Stimulated activated naive CD4-positive, alpha-beta T cell (primary cell): ENCODE measurements at places on chromosomes 6 and 20.
A peak's percentile ranks its signal among the peaks of the same experiment; 100 is the strongest.

DNA sequence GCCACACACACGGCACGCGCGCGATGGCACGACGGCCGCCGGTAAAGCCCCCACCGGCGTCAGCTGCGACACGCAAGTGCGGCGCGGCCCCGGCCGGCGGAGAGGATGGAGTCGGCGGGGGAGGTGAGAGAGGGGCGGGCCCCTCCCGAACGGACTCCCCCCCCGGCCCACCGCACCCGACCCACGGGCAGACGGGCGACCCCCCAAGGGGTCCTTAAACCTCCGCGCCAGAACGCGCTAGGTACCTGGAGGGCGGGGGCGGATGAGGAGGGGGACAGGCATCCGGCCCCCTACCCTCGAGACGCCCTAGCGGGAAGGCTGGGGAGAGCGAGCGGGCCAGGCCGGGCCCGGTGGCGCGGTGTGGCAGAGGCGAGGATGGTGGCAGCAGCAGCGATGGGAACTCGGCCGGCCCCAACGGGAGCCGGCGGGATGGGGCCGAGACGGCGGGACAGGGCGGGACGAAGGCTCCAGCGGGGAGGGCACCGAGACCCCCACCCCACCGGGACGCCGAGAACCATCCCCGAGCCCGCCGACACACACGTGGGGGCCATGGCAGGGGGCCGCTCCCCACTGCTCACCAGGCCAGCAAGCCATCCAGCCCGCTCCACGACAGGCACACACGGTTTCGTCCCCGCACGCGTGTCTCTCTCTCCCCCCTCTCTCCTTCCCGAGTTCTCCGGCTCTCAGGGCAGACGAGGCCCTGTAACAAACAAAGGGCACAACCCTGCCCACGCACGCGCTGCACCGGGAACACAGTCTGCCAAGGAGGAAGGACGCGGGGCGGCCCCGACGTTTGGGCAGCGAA, 1515.4 kb upstream of the DEFB115 start:
- no peak for DNase-seq

GRCh38 chr6:107491138-107491609, 1.3 kb downstream of the SOBP start:
- peak; percentile 16 for DNase-seq

- no peak for DNase-seq
These were observed 50.0 kb downstream of the SLC23A2 start for GRCh38 chr20:4951299-4951698.

GRCh38 chr6:169277619-169278018, 24.0 kb upstream of the THBS2 start:
- no peak for DNase-seq

DNA sequence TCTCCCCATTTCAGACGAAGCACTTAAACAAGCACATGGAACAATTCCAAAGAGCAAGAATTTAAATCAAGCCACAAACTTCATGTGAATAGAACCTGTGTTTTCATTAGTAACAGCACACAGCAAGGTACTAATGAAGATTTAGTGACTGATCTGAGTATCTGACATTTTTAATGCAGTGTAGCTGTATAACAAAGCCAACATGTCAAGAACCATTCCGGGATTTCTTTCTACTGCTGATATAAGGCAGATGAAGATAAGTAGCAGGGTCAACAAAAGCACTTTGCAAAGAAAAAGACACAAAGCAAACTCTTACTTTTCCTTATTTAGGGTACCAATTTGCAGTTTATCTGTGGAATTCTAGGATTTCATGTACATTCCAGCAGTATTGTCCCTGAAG, 11.3 kb downstream of the SLC17A5 start:
- DNase-seq = no peak

GRCh38 chr20:17995967-17996819, 27.4 kb downstream of the MGME1 start:
- peak; percentile 7 for DNase-seq

DNA sequence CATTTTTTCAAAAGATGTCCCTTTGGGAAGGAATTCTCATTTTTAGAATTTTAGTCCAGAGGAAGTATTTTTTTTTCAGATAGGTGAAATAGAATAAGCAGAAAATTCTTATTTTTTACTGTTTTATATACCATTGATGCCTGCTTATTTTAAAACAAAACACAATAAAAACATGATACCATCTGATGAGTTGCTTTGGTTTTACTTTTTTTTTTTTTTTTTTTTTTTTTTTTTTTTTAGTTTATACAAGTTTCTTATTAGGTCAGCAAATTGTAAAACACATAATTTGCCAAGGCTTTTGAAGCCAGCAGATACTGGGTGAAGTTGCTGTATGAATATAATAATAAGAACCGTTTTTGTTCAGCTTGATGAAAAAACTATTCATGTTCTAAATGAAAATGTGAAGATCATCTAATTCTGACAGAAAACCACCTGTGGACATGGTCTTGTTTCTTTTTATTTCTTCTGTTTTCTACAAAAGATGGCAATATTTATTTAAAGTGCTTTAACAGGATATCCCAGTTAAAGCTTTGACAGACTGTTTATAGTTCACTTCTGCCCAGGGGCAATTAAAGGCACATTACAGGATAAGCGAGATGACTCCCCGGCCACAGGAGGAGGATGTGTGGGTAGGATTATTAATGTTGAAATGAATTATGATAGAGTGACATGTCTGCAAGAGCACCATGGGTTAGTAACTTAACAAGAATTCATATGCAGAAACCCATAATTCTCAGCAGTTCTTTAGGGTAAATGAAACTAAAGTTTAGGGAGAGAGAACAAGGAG, 31.1 kb downstream of the MYB start:
- no peak for DNase-seq

- peak; percentile 54 for DNase-seq
These were observed 27.5 kb downstream of the SERPINB9 start for GRCh38 chr6:2875359-2876191.

DNA sequence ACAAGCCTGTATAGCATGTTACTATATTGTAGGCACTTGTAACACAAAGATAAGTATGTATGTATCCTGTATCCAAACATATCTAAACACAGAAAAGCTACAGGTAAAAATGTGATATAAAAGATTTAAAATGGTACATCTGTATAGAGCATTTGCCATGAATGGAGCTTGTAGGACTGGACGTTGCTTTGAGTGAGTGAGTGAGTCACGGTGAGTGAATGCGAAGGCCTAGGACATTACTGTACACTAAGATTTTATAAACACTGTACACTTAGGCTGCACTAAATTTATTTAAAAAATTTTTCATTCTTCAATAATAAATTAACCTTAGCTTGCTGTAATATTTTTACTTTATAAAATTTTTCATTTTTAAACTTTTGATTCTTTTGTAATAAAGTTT, 136.9 kb downstream of the NKAIN2 start:
- no peak for DNase-seq

DNA sequence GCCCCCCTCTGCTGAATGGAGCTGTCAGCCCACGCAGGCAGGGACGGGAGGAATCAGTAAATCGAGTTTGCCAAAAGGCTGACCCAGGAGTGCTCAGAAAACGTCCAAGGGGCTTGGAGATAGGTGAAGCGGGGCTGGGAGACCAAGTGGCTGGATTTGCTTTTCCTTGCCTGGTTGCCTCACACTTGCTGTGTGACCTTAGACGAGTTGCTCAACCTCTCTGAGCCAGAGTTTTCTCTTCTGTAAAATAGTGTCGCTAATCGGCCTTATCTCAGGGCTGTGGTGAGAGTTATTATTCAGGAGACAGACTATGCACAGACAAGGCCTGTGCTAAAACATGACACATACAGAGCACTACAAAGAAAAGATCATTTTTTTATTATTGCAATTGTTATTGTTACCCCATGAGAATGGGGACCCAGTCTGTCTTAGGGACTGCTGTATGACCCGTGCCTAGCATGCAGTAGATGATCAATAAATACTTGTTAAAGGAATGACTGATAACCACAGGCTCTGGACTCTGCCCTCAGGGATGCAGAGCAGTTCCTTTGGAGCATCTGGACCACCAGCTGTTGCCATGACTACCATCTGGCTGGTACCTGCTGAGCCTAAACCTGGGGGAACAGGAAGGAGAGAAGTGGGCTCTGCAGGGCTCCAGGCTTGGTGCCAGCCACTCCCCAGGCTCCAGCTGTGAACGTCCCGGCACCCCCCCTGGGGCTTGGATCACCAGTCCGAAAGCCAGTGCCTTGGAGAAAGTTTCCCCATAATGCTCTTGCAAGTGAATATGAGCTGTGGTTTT, 901 bp downstream of the KCNK15 start:
- no peak for DNase-seq

DNA sequence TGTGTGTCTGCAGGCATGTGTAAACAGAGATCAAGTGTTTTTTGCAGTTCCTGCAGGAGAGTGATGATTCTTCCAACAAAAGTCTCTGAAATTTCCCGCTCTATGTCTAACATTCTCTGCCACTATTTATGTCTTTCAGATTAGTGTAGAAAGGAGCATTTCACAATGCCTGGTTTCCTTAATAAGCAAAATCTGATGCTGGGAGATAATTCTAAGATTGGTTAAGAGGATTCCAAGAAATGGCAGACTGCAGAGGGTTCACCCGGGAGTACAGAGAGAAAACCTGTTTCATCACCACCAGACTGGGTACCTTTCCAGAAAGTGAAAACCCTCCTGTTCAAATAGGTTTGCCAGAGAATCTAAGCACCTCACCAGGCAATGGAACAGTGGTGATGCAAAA, 62.7 kb downstream of the FOXC1 start:
- no peak for DNase-seq

- DNase-seq = no peak
These were observed 392.8 kb downstream of the ADGRB3 start for GRCh38 chr6:69027861-69028260.

DNA sequence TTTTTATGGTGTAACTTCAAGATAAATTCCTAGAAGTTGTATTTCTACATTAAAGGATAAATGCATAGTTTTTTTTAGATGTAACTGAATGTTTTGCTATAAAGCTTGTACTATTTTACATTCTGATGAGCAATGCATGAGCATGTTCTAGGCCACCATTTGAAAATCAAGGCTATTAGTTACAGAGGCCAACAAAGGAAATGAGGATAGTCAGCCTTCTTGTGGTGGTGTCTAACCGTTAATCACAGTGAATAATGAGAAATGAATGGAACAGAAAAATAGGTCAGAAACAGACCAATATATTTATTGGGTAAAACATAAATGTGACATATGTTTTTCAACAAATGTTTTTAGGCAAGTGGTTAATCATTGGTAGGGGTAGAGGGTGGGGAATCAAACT, 37.6 kb upstream of the L3MBTL3 start:
- DNase-seq = no peak

DNA sequence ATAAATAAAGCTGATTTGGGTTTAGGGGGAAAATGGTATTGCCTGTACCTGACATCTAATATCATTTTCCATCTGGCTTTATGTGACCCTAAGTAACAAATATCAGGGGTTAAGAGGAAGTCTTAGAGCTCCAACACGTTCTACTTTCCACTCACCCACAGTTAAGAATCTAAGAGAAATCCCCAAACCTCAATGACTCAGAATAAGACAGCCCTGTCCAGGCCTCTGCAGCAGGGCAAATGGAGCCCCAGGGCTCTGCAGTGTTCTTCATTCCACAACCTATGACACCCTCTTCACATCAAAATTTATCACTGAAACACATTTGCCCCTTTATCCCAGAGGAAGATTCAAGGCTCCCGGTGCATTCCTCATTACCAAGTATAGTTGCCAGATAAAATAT, 20.3 kb upstream of the TENT5A start:
- no peak for DNase-seq

GRCh38 chr20:60310560-60311349, 352.5 kb downstream of the CDH26 start:
- no peak for DNase-seq

DNA sequence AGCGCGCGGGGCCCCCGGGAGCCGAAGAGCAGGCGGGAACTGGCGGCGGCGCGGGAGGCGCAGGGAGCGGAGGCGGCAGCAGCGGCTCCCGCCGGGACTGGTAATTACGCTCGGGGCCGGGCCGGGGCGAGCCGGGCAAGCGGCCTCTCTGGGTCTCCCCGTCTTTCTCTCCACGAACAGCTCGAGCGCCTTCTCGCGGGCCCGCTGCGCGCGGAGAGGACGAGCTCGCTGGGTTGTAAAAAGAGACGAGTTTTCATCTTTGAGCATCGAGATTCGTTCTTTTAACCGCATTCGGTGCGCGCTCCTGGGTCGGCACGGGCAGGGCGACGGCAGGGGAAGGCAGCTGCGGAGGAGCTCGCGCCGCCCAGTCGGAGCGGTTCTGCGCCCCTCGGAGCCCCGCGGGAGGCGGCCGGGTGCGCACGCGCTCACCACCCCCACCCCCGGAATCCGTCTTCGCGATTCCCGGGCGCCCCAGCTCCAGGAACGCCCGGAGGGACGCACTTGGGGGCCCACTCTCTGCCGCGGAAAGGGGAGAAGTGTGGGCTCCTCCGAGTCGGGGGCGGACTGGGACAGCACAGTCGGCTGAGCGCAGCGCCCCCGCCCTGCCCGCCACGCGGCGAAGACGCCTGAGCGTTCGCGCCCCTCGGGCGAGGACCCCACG, 38.0 kb downstream of the YTHDF1 start:
- no peak for DNase-seq

DNA sequence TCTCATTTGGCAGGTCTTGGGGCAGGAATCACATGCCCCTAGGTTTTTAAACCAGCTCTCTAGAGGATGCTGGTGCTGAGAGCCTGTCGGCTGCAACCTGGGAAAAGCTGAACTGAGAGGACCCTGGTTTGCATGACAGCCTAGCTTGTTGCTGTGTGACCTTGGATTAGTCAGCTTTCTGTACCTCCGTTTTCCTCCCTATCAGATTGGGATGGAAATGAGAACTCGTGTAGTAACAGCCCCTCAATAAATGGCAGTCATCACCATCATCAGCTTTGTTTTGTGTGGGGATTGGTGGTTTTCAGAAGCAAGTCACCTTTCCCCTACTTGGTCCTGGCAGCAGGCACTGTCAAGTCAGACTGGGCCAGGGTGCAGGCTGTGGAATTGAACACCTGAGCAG, 75.2 kb upstream of the MYL9 start:
- no peak for DNase-seq

GRCh38 chr6:53805016-53805415, 10.2 kb downstream of the LRRC1 start:
- DNase-seq = no peak

DNA sequence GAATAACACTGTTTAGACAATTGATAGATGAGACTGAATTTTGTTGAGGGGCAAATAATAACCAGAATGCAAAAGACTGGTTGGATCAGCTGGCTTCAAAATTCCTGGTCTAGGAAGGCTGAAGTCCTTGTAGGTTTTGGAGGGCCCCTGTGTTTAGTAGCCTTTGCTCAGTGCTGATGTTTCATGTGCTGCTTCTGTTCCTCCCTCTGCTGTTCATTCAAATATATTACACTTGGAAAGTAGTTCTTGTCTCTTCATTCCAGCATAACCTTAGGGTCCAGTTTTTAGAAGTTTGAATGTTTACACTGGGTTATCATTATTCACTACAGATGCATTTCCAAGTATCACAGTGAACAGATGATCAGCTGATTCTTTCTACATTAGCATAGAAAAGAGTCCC, 72.5 kb downstream of the FLRT3 start:
- no peak for DNase-seq
